ENCODE measurements at places on chromosomes 3 and 15.

DNA sequence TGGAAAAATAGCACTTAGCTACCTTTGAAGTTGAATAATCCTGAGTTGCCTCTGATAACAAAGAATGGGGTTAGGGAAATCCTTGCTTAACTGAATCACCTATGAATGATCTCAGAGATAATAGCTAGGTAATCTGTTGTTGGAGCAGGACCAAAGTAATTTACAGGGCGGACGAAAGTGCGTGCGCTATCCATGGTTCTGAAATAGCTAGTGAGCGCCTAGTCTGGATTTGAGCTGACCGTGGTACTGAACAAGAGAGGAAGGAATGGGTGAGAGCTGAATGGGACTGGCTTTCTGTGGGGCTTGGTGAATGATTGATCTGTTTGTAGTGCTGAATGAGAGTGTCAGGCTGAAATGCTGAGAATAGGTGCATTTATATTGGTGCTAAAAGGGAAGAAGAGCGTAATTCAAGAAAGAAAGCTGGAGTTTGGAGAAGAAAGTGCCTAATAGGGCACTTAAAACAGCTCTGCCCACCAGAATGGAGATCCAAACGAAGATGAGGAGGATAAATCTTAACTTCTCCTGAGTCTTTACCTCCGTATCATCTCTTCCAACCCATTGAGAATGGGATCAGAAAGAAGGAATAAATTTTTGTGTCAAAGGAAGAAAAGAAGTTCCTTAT, 10.1 kb downstream of the SCN10A start:
- DNase-seq = no peak

GRCh38 chr3:42546691-42547213, 35.0 kb downstream of the SEC22C start:
- DNase-seq = no peak

GRCh38 chr15:99434506-99435112, 131.2 kb upstream of the MEF2A start:
- DNase-seq = no peak

DNA sequence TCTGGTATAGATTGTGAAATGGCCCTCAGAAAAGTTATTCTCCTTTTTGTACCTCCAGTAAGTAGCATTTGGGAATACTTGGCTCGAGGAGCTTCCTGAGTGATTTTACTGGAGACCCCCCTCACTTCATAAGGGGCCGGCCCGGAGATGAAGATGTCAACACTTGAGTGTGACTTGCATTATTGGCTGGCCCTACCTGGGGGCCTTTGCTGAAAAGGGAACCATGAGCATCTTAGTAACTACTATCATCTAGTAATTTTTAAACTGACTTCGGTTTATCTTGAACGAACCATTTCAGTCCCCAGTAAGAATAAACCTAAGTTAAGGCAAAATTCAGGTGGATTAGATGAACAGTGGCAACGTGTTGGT, 1.3 kb downstream of the FAIM start:
- DNase-seq = no peak

DNA sequence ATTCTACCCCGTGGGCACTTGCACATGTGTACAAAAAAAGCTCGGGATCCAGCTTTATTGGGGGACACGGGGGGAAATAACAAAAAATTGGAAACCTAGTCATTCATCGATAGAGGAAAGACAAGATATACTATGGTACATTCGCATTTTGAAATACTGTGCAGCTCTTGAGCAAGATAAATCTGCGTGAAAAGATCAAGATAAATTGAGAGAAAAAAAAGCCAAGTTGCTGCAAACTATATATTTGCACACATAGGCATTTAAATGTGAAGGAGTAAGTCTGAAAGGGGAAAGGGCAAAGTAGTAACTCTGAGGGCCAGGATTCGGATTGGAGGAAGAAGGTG, 620 bp upstream of the UBR1 start:
- DNase-seq = no peak

DNA sequence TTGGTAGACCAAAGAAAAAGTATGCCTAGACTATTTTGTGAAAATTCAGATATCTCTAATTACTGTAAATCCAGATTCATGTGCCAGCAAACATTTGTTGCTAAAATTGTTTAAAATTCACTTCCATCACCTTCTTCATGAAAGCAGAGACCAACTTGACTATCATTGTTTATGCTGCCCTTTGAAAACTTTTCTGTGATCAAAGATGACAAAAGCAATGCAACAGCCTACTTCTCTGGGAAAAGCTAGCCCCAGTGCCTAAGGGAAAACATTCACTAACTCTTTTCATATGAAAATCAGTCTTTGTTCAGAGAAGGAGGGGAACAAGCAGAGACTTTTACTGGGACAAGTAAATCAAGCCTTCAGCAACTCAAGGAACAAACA, 178.0 kb upstream of the P2RY1 start:
- DNase-seq = no peak

GRCh38 chr3:37183375-37183831, 9.0 kb upstream of the LRRFIP2 start:
- DNase-seq = no peak

- DNase-seq = no peak
Observed at GRCh38 chr3:62373714-62374333, 474 bp upstream of the FEZF2 start.

DNA sequence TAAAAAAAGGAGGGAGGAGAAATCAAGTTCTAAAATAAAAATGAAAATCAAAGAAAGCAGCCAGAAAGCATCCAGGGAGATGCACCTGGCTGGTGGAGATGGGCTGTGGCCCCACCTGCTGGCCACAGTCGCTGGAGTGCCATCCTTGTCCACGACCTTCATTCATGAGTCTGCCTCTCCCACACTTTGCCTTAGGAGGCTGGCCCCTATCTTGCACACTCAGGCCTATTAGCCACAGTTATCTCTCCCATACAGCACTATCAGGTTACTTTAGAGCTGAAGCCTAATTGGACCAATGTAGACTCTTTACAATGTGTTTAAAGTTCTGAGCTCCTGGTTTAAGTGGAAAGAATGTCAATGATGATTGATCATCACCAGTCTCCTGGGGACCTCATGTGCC, 392.0 kb upstream of the RORA start:
- peak; percentile 13 for DNase-seq

- DNase-seq = no peak
Observed at GRCh38 chr3:48708481-48708889, 8.5 kb downstream of the IP6K2 start.

GRCh38 chr15:93179700-93180102, 90.7 kb upstream of the RGMA start:
- no peak for DNase-seq

- DNase-seq = no peak
Observed at GRCh38 chr3:160245261-160245800, 20.1 kb downstream of the C3orf80 start.

GRCh38 chr3:100561459-100562158, 47.8 kb upstream of the ADGRG7 start:
- DNase-seq = no peak

- no peak for DNase-seq
Observed at GRCh38 chr3:101195951-101196713, 124.2 kb downstream of the IMPG2 start.

- no peak for DNase-seq
Observed at GRCh38 chr15:77632534-77633133, at the start of gene LINGO1. LINGO1 (minus strand) TSS chr15:77632912; CDS start chr15:77632315, 597 bp downstream.

DNA sequence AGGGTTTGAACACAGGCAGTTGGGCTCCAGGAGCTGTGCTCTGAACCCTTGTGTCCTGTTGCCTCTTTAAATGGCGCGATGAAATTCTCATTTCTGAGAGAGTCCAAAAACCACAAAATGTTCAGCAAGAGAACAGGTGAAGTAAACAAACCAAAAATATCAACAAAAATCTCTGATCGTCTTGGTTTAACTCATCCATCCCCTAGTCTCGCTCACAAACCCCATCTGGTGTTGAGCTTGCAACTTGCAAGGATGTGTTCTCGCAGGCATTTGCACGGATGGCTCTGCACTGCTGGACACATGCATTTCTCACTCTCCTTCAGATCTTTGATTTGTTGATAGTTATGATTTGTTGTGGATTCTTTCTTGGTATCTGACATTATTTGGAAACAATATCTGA, 31.1 kb downstream of the FAH start:
- DNase-seq = no peak

DNA sequence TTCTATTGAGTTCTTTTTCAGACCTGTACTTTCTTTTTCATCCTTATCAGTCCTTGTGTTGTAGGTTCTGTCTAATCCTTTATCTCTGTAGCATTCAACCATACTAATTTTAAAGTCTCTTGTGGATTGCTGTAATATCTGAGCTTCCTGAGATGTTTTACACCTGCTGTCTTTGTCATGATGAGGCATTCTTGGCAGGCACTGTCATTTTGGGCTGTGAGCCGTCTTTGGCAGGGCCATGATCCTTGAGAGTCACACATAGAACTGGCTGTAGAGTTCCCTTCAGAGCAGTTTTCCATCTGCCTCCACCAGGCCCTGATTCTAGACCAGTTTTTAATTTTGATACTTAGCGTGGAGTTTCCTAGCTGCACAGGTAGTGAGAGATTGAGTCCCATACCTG, 6.7 kb downstream of the EFCC1 start:
- DNase-seq = no peak

GRCh38 chr3:195546130-195546560, 3.0 kb upstream of the PPP1R2 start:
- DNase-seq = no peak

GRCh38 chr3:17204049-17204650, 319.4 kb downstream of the PLCL2 start:
- no peak for DNase-seq

DNA sequence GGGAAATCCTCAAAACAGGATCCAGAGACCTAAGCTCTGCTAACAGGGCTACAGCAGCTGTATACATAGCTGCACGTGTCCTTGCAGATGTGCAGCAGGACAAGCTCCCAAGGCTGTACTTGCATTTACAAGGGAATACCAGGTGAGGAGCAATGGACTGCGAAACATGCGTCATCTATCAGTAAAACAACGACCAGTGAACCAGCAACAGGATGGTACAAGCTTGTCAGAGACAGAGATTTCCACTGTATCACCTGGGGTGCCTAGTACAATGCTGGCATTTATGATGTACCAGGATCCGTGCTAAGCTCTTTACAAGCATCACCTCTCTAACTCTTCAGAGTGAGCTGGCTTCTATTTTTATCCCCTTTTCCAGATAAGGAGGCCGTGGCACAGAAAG, 227.3 kb downstream of the FOXP1 start:
- DNase-seq = no peak

- no peak for DNase-seq
Observed at GRCh38 chr3:38630070-38630469, 19.4 kb downstream of the SCN5A start.

GRCh38 chr3:156792114-156792513, 34.0 kb upstream of the LEKR1 start:
- DNase-seq = no peak

DNA sequence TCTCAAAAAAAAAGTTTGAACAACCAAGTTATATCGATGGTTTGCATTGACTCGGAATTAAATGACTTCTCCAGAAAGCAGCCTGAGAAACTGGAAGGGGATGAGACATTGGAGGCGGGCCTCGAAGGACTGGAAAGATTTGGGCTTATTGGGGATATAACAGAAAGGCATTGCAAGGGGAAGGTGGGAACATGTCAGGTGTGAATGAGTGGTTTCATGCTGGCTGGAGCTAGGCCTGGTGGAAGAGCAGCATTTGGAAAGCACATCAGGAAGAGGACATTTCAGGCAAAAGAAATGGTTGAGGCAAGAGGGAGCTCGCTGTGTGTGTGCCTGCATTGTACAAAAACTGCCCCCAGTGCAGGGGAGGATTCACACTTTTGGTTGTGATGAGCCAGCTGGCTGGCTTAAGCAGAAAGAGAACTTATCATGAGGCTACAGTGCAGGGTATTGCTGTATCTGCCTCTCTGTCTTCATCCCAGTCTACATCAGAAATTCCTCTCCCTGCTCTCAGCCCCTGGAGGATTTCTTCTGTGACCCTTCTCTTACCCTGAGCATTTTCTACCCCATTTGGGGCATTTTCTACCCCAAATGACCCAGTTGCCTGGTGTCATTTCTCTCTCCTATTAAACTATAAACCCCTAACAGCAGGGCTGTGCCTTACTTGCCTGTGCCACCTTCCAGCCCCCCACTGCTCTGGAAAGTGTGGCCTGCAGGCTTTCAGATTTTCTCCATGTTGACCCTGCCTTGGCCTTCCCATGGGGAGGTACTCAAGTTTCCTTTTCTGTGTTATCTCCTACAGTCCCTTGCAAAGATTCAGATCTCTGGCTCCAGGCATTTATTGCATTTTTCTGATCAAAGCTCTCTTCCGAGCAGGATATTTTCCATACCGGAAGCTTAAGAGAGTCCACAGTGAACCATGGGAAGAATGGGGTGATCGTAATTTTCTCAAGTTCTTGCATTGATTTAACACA, 64.4 kb upstream of the FLNB start:
- no peak for DNase-seq

DNA sequence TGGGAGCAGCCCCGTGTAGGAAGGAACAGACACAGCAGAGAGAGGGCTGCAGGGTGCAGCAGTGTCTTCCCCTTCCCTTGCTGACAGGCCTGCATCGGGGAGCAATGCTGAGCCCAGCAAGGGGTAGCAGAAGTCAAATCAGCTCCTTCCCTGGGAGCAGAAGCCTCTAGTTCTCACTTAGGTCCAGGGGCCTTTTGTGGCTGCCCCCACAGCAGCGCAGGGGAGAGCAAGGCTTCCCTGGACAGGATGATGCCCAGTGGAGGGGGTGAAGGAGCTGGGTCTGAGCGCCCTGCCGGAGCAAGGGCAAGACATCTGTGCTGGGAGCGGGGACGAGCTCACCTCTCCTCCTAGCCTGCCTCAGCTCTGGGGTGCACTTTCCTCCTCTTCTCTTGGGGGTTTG, 827 bp downstream of the PLCB2 start:
- DNase-seq = no peak

DNA sequence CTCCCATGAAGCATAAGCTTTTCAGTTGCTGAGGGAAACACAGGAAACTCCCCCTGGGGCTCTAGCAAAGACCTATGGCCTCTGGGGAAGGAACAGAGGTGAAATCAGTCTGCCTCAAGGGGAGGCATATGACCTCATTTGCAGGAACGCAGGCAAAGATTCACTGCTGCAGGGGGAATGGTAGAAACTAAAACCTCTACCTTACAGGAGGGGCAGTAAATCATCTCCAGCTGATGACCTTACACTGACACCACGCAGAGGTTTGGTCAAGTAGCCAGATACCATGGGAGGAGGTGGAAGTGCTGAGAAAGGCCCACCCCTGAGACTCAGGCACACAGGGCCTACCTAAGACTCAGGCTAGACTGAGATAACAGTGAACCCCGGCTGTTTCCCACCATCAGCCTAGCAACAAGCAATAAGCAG, 81.1 kb downstream of the RAD18 start:
- no peak for DNase-seq

GRCh38 chr3:78204977-78205376, 1165.1 kb downstream of the ROBO2 start:
- no peak for DNase-seq

GRCh38 chr3:71062952-71063772, 520.4 kb downstream of the FOXP1 start:
- no peak for DNase-seq

GRCh38 chr3:30664459-30664858, 58.1 kb downstream of the TGFBR2 start:
- DNase-seq = no peak

DNA sequence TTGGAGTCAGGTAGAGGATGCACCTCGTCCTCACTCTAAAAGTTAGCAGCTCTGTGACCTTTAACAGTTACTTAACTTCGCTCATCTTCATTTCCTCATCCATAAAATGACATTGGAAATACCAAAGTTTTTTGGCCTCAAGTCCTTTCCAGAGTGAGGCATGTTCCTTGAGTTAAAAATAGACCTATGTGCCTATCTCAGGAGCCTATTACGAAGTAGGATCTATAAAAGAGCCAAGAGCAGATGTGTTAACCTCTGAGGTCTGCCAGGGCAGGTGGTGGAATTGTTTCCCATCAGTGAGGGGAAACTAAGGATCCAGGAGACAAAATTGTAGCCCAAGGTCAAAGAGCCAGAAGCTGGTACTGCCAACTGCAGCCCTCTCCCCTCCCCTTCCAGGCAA, 120.4 kb upstream of the EIF1B start:
- DNase-seq = no peak

Data from NCI-H1436 treated with DMSO at 0.1 percent for 48 hours (cell line).